ENCODE measurements at places on chromosomes 11 and 22.

DNA sequence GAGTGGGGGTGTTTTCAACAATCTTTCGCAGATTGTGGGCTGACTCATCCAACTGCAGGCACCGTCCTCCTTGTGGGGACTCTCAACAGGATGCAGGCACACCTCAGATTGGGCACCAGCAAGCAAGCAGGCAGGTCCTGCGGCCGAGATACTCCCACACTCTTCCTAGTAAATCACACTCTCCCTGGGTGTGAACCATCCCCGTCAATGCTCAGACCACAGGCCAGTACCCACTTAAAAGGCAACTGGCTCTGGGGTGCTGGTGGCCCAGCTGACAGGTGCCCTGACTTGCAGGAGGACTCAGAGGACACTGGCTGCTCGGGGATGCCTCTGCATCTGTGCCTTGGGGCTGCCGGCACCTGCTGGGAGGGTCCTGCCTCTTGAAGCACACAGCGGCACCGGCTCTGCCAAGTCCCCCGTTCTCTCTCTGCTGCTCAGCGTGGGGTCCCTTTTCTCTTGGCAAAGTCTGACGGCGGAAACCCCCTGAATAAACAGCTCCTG lies 282.5 kb downstream of the CTTN start:
- no peak for DNase-seq

- DNase-seq, result no peak
Observed at GRCh38 chr11:103877221-103877620, 159.2 kb upstream of the DDI1 start.

GRCh38 chr11:33848717-33849390 lies 43.0 kb downstream of the LMO2 start:
- DNase-seq, result no peak

DNA sequence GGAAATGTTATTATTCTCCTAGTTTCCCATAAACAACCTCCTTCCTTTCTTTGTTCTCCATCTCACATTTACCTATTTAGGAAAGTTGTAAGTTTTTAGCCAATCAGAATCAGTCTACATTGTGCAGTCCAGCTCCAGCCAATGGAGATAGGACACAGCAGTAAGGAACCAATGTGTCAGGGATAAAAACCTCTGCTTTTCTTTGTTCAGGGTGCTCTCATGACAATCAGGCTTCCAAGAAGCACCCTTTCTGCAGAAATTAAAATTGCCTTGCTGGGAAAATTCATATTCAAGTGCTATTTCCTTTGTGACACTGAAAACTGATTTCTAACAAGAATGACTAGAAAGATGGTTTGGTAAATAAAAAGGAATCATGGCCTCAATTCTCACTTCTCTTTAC lies 14.6 kb downstream of the SCGB2A1 start:
- DNase-seq, result no peak

GRCh38 chr22:19038728-19039447 lies 83.3 kb downstream of the DGCR2 start:
- DNase-seq, result no peak

DNA sequence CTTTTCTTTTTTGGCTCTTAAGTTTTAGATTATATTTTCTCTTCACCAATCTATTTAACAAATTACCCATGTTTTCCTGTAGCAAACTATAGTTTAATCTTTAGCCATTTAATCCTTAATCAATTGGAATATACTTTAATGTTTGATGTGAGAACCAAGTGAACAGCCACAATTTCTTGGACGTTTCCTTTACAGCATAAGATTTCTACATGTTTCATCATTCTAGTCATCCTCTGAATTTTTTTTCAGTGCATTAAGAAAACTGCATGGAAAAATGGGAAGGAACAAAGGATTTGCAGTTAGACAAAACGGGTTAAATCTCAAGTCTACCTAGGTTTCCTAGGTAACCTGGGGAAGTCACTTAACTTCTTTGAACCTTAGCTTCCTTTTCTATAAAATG lies 507.1 kb upstream of the CCDC90B start:
- no peak for DNase-seq

- no peak for DNase-seq
Observed at GRCh38 chr22:36303115-36303467, 50.2 kb downstream of the APOL1 start.

GRCh38 chr11:118046964-118047700 lies 29.7 kb upstream of the TMPRSS4 start:
- DNase-seq, result no peak

- peak; percentile 76 for DNase-seq
Observed at GRCh38 chr11:35138943-35139721, at the start of gene CD44. Gene CD44 (plus strand): TSS chr11:35139171. CDS start chr11:35139304, 133 bp downstream.

- no peak for DNase-seq
Observed at GRCh38 chr22:32557444-32557843, 82.8 kb downstream of the FBXO7 start.

DNA sequence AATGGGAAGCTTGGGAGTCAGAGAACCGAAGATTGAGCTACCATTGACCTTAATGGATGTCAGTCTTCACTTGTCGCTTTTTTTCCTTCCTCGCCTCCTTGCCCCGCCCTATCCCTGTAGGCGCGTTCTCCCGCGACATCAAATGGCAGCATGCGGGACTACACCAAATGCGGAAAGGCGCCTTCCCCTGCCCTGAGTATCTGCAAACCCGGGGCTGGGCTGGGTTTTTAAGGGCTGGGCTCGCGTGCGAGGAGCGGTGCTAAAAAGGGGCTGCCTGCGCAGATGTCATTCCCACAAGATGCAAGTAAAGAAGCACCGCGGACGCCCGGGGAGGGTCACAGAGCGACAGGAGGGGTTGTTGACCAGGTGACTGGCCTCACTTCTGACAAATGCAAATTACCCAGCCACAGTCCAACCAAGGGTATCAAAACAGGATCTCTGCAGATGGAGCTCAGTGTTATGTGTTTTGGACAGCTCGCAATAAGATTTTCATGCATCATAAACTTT lies 4.7 kb upstream of the FAM111B start:
- DNase-seq, result peak; percentile 74

DNA sequence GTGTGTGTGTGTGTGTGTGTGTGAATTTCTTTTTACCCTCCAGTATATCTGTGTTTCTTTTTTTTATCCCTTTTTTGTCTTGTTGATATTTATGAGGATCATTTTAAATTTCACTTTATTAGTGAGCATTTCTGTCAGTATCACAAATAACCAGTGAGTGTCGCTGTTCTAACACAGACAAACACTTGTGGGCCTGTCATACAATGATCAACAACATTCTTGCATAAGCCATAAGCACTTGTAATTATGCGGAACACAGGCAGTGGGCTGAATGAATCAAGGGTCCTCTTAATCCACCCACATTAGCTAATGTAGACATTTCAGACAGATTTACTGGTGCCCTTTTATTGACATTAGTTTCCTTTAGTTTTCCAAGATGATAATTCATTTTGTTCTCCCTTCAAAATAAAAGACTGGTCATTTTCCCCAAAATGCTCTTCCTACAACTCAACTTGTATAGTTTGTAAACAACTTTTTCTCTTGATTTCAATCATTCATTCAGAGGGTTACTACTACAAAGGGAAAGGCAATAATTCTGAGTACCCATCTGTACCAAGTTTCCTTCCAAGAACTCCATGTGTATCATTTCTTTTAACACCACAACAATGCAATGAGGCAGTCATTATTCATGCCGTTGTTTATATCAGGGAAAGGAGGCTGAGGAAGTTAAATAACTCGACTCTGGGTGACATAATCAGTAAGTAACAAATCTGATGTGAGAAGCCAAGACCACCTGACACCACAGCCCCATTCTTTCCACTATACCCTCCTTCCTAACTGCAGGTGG lies 34.5 kb upstream of the ANO3 start:
- peak; percentile 28 for DNase-seq

DNA sequence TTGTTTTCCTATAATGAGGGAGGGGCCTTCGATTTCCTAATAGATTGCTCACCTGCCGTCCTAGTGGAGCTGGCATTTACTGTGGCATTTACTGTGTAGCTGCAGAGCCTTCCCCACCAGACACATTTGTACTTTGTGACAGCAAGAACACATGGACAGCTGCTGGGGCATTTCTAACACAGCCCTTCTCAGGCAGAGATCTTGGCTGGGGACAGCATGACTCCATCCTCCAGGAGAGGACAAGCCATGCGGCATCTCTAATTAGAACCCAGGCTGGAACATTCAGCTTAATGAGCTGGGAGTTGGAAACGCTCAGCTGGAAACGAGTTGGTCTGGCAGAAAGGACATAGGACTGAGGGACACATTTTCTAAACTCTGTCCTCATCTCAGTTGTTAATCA lies 887.5 kb downstream of the NTM start:
- no peak for DNase-seq

- no peak for DNase-seq
Observed at GRCh38 chr22:42472671-42473070, 40.5 kb upstream of the NFAM1 start.

DNA sequence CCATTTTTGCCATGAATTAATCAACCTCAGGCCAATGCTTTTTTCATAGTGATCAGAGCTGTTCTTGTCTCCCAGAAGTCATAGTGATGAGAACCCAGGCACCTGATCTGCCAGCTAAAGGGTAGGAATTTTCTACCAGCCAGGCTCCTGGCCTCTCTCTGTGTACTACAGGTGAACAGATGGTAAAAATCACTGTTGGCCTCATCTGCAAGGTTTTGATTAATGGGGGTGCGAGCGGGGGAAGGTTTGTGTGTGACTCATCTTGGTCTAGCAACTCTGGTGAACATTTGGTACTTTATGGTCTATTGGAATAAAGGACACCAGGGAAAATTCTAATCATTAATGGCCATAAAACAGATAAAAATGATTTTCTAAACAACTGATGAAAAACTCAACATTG lies 14.4 kb upstream of the APOL4 start:
- no peak for DNase-seq

GRCh38 chr22:23520863-23521440 lies 59.1 kb downstream of the IGLL1 start:
- DNase-seq, result no peak

- no peak for DNase-seq
Observed at GRCh38 chr11:61866231-61866957, 25.0 kb downstream of the FADS3 start.

GRCh38 chr22:47850644-47851151 lies 1088.2 kb downstream of the TBC1D22A start:
- no peak for DNase-seq

GRCh38 chr22:21938906-21939305 lies 13.7 kb downstream of the PPM1F start:
- no peak for DNase-seq

DNA sequence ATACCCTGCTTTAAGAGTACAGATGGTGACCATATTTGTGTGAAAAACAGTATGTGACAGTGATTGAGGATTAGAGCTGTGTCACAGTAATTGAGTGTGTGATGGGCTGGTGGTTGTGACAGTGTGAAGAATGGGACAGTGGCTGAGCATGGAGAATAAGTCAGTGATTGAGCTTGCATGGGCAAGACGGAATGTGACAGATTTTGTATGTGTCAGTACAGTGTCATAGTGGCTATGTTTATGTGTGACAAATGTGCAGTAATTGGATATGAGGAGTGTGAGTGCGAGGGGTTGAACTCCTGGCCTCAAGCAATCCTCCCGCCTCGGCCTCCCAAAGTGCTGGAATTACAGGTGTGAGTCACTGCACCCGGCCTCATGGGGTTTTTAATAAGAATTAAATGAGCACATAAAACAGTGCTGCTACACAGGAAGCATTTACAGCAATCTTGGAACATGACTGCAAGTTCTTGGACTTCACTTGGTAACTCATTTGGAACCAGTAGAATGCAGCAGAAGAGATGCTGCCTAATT lies 583 bp upstream of the RRAS2 start:
- no peak for DNase-seq

DNA sequence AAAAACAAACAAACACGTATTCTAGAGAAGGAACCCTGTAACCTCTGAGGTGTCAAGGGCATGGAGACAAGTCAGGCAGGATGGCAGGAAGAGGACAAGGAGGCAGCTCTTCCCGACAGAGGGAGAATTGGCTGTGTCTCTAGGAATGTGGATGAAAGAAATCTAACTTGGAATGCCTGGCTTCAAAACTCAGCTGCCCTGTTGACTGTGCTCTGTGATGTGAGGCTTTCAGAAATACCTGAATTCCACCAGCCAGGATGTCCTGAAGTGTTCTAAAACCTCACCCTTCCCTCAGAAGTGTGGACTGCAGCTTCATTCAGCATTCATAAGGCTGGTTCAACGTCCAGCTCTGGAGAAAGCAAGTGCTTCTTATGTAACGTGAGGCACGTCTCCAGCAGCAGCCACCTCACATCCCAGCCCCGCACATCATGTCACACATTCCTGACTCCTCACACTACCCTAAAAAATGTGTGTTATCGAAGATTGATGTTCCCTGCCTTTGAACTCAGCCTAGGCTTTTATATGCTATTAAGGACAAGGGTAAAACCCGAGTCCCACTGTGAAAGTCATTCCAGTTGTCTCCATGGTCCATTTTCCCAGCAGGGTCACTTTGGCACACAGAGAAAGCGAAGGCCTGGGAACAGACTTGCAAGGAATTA lies 398.9 kb downstream of the ETS1 start:
- DNase-seq, result no peak

GRCh38 chr22:40193429-40194421 lies 16.0 kb downstream of the TNRC6B start:
- DNase-seq, result no peak

GRCh38 chr11:124277804-124278203 lies 21.6 kb downstream of the OR8G5 start:
- no peak for DNase-seq

- no peak for DNase-seq
Observed at GRCh38 chr22:32059426-32059825, 16.4 kb downstream of the SLC5A1 start.

GRCh38 chr11:60482361-60482760 lies 10.2 kb upstream of the MS4A12 start:
- no peak for DNase-seq

DNA sequence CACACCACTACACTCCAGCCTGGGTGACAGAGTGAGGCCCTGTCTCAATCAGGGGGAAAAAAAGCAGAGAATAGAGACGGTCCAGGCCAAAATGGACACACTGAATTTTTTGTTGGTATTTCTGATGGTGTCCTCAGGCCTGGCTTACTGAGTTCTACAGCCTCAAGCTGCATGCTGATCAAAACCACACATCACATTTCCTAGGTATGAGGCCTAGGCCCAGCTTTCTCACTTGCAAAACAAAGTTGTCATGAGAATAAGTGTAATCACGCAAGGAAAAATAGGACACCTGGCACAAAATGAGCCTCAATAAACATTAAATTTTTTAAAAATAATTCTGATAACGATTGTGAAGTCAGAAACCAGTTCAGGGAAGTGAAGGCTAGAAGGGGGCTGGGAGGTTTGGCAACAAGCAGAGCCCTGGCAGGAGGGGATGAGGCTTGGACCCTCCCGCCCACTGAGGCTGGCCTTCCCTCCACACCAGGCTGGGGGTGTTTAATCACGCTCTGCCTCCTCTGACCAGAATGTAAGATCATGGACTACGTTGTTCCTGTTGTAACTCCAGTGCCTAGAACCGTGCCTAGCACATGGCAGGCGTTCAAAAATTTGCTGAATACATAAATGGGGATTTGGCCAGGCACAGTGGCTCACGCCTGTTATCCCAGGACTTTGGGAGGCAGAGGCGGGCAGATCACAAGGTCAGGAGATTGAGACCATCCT lies 18.1 kb downstream of the PACSIN2 start:
- DNase-seq, result no peak

All from GM10248 (cell line).